ENCODE measurements at places on chromosomes 1 and 21.

DNA sequence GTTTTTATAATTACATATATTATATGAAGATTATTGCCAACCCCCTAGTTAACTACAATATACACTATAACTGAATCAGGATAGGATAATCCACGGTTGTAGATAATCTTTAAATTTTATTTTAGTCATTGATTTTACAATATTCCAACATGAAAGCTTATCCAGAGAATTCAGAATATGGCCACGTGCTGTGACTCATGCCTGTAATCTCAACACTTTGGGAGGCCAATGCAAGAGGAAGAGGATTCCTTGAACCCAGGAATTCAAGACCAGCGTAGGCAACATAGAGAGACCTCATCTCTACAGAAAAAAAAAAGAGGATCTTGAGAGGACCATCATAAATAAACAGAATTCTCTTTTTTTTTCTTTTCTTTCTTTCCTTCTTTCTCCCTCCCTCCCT is 119.6 kb upstream of the CACYBP start:
- DNase-seq = no peak

DNA sequence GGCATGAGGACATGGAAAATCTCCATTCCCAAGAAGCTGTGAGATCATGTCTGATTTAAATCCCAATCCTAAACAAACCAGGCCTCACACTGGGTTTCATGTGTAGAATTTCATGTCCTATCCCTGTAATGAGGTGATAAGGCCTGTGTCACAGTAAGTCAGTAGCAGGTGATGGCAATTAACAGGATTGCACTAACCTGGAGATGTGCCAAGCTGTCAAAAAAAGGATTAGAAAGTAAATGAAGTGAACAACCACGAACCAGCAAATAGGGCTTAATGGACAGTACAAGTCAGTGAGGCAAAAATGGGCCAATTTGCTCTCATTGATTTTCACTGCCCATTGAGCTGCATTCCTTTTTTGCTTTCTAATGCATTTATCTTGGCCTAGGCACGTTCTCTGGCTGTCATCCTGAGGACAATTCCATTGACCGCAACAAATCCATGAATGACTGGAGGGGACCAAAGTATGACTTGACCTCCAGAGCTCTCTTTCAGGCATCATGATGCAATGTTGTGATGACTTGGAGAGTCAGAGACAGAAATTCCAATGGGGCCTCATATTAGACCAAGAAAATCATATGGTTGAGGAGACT is 673.6 kb upstream of the ADGRL2 start:
- no peak for DNase-seq

- DNase-seq = no peak
Measured at GRCh38 chr21:20661246-20661645, 337.0 kb upstream of the NCAM2 start.

- DNase-seq = no peak
Measured at GRCh38 chr1:86085741-86086409, 70.7 kb downstream of the COL24A1 start.

DNA sequence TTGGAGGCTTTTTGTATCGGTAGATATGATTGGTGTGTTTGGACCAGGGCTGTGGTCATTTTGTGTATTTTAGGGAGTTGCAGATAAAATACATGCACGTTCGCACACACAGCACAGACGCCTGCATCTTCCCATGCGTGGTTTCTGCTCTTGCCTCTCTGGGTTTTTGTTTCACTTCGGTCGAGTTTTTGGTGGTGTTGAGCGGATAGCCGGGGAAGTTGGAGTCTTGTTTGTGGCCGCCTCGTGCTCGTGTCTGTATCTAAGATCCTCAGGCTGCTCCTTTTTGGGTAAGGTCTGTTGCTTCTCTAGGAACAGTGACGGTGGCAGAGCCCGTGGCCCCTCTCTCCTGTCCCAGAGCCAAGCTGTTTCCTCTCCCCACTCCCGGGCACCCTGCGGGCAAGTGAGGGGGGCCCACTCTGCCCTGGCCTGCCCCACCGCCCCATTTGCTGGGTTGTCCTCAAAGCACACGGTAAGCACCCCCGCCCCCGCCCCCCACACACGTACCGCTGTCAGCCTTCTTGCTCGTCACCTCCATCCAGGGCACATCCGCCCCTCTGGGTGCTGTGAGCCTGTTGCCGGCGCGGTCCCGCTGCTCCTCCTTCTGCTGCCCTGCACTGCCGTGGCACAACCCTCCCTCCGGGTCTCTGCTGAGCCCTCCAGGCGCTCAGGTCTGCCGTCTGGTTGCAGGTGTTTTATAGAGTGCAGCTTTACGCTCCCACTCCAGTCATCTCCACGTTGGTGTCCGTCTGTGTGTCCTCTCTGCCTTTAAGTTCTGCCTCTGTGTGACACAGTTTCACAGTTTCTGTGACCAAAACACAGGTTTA is 51.9 kb downstream of the AGPAT3 start:
- no peak for DNase-seq

- DNase-seq = no peak
Measured at GRCh38 chr1:73662526-73662925, 535.5 kb downstream of the LRRIQ3 start.

GRCh38 chr1:219518168-219518906 is 94.6 kb downstream of the ZC3H11B start:
- DNase-seq = no peak

- no peak for DNase-seq
Measured at GRCh38 chr21:28216976-28217523, 775.6 kb downstream of the LTN1 start.

DNA sequence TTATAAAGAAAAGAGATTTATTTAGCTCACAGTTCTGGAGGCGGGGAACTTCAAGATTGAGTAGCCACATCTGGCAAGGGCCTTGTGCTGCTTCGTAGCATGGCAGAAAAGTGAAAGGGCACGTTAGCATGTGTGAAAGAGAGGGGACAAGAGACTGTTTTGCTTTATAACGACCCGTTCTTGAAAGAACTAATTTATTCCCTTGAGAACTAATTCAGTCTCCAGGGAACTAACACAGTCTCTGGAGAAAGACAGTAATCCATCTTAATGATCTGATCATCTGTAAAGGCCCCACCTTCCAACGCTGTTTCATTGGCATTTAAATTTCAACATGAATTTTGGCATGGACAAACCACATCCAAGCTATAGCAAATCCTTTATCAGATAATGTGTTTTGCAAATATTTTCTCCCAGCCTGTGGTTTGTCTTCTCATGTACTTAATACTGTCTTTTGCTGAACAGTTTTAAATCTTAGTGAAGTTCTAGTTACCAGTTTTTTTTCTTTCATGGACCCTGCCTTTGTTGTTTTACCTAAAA is 26.1 kb downstream of the MTR start:
- DNase-seq = no peak

All from NCI-H460 (cell line).